ENCODE measurements at places on chromosomes 3 and 15.

DNA sequence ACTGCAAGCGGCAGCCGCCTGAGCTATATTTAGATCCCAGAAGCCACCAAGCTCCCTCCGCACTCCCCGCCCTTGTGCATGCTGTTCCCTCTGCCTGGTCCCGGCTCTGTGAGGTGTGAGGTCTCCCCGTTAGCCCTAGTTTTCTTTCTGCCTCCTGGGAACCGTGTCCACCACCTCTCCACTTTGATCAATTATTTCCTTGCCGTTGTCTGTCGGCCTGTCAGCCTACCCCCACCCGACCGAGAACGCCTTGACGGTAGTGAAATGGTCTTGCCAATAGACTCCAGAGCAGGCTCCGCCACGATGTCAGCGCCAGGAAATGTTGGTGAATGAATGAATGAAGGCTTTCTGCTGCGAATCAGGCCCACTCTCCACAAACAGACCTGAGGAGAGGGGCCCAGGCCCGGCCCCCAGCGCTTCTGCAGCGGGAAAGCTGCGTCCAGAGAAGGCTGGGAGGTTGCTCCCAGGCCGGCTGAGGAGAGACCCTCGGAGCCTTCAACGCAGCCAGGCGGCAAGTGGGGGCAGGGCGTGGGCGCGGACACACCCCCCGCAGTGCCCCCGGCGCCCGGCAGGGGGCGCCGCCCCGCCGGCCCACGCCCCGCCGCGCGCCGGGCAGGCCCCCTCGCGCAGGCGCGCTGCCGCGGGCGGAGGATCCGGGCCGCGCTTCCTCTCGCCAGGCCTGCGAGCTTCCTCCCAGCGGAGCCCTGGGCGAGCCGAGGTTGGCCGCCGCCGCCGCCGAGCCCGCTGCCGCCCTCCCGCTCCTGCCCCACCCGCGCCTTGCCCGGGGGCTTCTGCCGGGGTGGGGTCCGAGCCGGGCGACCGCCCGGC lies at the start of gene CSK:
CSK (plus strand) TSS at position 650 of the 828 bp plus-strand sequence. CDS start 16,218 bp downstream, outside the sequence.
- DNase-seq, result no peak

GRCh38 chr3:152060701-152061100 lies 187.3 kb downstream of the SUCNR1 start:
- DNase-seq, result no peak

DNA sequence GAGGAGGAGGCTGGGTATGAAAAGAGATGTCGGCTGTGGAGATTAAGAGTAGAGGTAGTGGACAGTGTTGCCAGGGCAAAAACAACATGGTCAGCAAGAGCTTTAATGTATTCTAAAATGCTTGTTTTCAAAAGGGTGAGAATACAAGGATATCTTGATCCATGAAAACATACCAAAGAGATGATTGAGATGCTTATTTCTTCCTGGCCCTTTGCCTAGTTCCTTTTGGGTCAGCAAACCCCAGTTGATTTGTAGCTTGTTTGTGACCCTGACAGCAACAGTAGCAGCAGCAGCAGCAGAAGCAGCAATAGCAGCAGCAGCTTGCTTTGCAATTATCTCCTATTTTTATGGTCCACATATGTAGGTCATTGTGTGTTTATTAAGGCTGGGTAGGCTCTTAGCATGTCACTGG lies 337.3 kb downstream of the LPP start:
- no peak for DNase-seq

DNA sequence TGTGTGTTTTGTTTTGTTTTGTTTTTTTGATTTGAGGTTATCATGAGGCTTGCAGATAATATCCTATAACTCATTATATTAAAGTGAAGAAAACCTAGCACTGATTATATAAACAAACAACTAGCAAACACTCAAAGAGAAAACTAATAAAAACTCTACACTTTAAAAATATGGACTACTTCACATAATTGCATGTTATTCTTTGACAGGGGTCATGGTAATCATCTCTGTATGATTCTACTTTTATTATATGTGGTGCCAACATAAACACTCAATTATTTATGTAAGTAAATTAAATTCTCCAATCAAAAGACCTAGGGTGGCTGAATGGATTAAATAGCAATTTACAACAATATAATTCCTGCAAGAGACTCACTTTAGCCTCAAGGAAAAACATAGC lies 44.6 kb upstream of the P3H2 start:
- DNase-seq, result no peak

DNA sequence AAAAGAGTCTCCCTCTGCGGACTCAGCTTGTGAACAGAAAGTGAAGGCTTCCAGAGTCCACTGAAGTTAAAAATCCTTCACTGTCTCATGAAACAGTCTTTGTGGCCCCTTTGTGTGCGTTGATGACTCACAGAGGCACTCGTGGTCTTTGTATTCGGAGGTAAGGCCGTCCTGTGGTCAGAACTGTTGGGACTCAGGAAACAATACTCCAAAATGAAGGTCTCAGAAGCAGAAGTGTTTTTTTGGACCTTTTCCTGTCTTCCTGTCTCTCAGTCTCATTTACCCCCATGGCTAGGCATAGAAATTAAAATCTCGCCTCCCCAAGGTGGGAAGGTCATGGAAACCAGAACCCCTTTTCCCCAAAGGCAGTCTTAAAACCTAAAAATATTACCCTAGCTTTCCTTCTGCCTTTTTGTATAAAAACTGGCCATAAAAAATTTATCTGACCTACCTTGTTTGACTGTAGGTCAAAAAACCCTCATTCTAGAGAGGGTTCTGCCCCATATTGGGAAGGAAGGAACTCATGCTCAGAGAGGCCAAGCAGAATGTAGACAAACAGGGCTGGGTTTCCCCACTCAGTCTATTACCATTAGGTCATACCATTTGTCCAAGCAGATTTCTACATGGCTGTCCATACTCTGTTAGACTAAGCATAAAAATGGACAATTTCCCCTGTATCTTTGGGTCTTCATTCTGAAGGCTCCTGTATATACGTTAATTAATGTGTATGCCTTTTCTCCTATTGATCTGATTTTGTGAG lies 19.1 kb upstream of the EPB42 start:
- DNase-seq, result no peak

GRCh38 chr3:107929088-107929487 lies 161.7 kb downstream of the CD47 start:
- no peak for DNase-seq

GRCh38 chr3:129305592-129306091 lies 27.0 kb downstream of the HMCES start:
- DNase-seq, result peak; percentile 80

DNA sequence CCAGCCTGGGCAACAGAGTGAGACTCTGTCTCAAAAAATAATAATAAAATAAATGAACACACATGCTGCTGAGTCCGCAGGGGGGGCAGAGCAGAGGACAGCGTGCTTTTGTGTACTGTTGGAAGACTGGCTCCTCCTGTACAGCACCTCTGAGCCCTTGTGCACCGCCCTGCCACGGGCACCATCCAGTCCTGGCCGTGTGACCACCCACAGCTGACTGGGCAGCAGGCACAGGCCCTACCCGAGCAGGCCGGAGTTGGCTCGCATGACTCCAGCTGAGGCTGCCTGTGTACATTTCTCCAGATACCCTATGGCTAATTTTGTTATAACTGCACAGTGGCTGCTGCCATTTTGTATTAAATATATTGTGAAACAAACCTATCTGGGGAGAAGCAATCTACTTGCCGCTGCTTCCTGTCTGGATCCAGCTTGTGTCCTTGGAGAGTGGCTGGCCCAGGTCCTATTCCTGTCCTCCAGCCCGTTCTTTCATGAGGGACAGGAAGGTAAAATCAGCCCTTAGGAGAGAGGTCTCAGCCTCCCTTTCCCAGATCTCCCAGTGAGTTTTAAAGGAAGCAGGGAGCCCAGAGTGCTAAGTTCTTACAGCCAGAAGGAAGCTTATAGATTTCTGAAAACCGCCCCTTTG lies 14.6 kb downstream of the IVD start:
- DNase-seq, result no peak

- no peak for DNase-seq
Measured at GRCh38 chr3:58074997-58075396, 66.8 kb downstream of the FLNB start.

DNA sequence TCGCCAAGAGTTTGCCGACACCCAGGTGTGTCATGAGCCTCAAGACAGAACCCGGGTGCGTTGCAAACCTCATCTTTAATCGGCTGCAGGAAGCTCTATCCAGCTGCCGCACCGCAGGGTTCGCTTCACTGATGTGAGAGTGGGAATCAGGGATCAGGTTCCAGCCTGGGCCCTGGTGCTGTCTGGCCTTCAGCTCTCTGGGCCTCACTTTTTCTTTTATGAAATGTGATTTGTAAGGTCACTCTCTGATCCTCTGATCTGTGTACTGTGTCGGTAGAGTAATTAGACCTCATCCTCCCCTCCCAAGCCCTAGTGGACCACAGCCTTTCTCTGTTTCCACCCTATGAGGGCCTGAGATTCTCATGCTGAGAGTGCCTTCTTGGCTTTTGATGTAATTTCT lies 202.8 kb upstream of the UBE2E1 start:
- no peak for DNase-seq

GRCh38 chr15:31082771-31083369 lies 18.7 kb downstream of the TRPM1 start:
- DNase-seq, result no peak

DNA sequence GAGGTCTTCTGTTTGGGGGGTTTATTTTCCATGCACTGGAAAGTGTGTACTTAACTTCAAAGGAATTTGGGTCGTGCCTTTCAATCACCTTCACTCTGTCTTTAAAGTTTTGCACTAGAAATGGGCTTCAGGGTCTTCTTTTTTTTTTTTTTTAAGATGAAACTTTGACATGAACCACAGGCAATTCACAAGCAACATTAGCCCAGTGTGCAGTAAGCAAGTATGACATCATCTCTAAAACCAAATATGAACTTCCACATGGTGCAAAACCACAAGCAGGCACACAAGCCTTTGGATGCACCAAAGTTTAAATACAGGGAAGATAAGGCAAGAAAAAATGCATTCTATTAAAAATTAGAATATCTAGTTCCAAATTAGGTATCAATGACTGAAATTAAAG lies 381.9 kb downstream of the ERC2 start:
- peak; percentile 22 for DNase-seq

DNA sequence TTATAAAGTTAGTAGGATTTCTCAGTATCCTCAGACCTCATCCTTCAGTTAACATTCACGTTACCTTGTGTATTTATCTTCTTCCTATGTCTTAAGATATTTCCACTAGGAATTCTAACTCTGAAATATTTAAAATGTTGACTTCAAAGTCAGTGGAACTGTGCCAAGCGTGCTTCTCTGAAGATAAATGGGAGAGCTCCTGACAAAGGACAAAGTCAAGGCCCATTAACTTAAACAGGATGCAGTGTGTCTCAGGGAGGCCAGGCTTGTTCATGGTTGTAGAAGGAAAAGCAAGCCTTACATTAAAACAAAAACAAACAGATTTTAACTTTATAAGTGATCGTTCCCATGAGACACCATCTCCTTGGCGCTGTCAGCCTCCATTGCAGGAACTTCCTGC lies 41.5 kb downstream of the ABHD17C start:
- no peak for DNase-seq

DNA sequence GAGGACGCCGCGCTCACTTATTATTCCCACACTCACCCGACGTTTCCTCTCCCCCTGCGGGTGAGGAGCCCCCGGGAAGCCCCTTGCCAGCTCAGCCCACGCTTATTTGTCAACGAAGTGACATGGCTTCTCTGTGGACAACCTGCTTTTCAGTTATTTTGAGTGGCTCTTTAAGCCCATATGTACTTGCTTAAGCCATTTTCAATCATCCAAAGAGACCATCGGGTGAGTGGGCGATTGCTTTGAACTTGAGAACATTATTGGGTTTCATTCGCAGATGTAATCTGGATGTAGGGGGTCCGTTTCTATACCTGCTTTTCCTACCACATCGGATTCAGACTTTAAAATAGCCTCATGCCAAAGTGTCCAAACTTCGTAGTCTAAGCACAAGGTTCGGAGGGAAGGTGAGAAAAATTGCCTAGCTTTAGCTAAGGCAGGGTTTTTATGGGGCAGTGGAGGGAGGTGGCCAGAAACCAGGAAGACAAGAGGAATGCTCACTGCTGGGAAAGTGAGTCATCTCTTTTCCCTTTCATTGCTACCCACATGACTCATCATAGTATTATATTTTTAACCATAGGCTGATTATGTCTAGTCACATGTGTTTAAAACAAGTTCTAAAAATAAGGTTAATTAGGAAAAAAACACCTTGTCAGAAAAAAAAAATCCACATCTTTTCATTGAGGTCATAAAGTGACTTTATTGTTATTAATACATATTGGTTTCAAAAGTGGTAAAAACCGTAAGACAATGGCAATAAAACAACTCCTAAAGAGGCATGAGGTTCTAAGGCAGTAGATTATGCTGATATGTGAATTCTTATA lies 773.1 kb upstream of the NR2F2 start:
- peak; percentile 84 for DNase-seq

GRCh38 chr3:182104881-182105280 lies 393.2 kb downstream of the SOX2 start:
- no peak for DNase-seq

DNA sequence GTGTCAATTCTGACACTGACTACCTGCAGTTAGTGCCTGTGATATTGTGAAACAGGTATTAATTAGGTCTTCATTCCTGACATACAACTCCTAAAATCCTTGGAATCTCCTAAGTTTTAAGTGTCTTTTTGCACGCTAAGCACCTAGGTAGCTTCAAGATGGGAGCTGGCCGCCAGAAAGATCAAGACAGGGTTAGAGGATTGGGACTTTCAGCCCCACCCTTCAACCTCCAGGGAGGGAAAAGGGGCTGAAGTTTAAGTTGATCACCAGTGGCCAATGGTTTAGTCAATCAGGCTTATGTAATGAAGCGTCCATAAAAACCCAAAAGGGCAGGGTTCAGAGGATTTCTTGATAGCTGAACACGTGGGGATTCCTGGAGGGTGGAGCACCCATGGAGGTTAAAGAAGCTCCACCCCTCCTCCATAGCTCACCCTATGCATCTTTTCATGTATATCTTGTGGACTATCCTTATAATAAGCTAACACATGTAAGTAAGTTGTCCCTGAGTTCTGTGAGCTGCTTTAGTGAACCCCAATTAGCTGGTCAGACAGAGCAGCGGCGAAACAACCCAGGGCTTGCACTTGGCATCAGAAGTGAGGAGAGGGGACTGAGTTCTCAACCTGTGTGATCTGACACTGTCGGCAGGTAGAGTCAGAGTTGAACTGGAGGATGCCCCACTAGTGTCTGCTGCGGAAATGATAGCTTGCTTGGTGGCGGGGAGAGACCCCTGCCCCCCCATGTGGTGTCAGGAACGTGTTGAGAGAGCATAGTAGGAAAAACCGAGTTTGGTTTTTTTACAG lies 12.8 kb upstream of the SRP14 start:
- DNase-seq, result no peak

- no peak for DNase-seq
Measured at GRCh38 chr15:91895051-91895450, 41.5 kb downstream of the SLCO3A1 start.

- DNase-seq, result no peak
Measured at GRCh38 chr3:167711439-167711838, 23.3 kb downstream of the PDCD10 start.

- no peak for DNase-seq
Measured at GRCh38 chr3:128336337-128337156, 130.1 kb downstream of the DNAJB8 start.
